ENCODE measurements at places on chromosomes 5 and 9.
A peak's percentile ranks its signal among the peaks of the same experiment; 100 is the strongest.

DNA sequence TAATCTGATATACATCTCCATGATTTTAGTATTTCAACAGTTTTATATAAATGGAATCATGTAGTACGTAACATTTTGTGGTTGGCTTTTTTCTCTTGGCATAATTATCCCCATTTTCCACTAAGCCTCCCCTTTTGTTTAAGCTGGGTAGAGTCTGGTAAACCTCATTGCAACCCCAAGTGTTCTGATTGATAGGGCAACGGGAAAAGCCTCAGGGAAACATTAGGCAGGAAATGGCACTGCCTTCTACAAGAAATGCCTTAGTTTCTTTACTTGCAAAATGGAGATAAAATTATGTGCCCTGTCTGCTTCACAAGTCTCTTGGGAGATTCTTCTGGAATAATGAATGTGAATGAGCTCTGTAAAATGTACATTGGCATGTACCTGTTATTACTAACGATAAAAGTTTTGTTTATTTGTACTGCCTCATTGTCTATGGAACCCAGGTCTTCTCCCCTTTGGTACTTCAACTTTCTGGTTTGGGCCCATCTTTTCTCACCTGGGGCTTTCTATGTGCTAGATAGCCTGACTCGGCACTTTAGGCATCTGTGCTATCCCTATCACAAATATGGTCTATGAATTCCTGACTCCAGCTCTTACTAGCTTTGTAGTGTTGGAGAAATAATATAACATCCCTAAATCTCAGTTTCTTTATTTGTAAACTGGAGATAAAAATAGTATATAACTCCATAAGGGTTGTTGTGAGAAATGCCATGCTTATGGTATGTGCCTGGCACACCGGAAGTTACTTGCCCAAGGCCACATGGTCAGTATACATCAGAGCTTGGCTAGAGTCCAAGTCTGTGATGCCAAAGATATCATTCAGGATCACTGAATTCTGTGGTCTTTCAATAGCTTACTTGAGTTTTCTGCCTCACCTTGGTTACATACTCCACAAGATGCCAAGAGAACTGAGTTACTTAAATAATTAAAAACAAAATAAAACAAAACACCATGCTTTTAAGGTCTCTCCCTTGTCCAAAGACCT lies 48.2 kb upstream of the ZNF169 start:
- DNase-seq, result no peak

DNA sequence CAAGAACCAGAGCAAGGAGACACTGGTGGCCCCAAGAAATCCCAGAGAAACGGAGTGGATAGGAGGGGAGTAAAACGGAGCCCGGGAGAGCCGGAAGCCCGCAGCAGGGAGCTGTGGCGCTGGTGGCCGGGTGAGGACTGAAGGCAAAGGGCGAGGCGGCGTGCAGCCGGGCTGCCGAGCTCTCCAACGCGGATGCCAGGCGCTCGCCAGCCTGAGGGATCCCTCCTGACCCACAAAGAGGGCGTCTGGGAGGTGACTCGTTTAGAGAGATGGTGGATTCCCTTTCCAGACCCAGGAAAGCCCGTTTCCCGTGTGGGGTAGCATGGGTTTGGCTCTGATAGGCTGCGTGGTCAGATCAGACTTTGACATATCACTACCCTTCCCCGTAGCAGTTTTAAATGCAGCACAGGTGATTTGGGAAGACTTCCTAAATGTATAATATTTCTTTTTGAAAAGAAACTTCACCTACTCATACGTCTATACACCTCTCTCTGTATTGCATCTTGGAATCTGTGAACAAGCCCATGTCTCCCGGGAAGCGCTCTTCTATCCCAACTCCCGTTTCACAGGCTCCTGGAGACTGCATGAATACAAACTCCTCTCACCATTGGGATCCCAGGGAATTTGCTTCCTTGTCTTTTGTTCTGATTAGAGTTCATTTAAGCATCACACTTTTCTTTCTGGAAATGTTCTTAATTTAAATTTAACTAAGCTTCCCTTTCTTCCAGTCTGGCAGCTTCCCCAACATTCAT lies 158.1 kb downstream of the C9orf152 start:
- DNase-seq, result peak; percentile 11

DNA sequence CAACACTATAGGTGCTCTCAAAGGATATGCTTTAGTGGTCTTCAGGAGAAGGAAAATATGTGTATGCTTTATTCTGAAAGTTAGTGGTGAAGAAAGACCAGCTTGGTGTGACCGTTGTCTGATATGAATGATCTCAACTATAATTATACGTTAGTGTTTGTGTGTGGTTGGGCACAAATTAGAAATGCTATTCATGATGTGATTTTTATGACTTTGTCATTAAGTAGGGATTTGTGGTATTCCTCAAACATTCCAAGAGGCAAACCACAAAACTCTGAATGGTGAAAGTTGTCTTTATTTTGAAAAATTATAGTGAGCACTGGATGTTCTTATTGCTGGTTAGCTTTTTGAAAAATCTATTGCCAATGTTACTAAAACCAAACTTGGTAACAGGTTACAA lies 6.2 kb upstream of the F2R start:
- DNase-seq, result no peak

DNA sequence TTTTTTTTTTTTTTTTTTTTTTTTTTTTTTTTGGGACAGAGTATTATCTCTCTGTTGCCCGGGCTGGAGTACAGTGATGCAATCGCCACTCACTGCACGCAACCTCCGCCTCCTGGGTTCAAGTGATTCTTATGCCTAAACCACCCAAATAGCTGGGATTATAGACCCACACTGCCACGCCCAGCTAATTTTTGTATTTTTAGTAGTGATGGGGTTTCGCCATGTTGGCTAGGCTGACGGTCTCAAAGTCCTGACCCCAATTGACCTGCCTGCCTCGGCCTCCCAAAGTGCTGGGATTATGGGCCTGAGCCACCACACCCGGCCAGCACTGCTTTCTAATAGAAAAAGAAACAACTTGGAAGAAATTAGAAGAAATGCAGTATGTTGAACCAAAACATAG lies 39.2 kb downstream of the TTC1 start:
- no peak for DNase-seq

DNA sequence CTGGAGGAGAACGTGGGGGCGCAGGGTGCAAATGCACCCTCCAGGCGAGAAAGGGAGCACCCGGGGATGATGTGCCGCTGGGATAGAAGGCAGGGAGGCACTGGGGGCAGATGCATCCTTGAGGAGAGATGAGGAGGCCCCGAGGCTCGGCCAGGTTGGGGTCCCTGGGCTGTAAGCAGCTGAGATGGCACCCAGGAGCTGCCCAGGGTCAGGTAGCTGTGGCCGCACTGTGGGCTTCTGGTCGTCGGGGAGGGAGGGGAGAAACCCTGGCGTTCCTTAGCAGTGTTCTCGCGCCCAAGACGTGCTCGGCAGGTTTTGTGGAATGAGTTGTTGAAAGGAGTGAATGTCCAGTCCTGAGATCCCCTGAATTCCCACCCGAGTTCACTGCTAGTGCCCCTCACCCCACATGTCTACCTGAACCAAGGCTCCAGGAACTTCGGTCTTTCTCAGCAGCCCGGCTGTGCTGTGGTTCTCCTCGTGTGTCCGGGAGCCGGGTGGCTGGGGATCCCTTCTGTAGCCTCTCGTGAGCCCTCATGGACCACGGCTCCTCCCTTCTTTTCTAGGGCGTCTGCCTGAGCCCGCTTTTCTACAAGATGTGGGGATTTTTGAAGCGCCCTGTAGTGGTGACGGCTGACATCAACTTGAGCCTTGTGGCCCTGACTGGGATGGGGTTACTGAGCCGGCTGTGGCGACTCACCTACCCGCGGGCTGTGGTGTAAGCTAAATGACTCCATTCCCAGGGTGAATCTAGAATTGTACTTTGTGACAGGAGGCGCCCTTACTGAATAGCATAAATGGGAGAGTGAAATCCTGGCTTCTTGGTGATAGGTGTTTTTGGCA lies 1.1 kb downstream of the POMT1 start:
- DNase-seq, result peak; percentile 64

GRCh38 chr5:44372028-44372427 lies 17.2 kb downstream of the FGF10 start:
- DNase-seq, result no peak

DNA sequence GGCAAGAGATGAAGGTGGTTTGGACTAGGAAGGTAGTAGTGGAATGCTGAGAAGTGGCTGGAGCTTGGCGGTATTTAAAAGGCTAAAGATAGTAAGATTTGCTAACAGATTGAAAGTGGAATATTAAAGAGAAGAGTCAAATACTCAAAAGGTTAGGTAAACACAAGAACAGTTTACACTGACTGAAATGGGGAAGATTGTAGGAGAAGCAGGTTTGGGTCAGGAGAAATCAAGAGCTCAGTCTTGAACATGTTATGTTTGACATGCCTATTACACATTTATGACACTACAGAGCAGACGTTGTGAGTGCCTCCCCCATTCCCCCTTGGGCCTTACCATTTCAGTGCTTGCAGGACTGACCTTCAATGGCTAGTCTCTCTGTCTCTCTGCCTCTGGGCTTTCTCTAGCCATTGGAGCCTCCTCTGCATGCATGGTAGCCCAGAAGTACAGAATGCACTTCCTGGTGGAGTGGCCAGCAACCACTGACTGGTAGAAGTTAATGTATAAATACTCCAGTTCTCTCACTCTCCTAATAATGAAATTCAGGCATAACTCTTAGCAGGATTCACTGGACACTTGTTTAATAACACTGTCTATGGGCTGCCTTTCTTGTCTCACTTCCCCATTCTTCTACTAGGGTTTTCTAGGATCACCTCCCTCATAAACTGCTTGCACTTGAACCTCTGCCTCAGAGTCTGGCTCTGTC lies 56.8 kb downstream of the HMGCS1 start:
- no peak for DNase-seq

GRCh38 chr9:21873540-21874221 lies 71.2 kb downstream of the MTAP start:
- no peak for DNase-seq

- DNase-seq, result no peak
Observed at GRCh38 chr5:128334010-128334716, 203.9 kb downstream of the FBN2 start.

DNA sequence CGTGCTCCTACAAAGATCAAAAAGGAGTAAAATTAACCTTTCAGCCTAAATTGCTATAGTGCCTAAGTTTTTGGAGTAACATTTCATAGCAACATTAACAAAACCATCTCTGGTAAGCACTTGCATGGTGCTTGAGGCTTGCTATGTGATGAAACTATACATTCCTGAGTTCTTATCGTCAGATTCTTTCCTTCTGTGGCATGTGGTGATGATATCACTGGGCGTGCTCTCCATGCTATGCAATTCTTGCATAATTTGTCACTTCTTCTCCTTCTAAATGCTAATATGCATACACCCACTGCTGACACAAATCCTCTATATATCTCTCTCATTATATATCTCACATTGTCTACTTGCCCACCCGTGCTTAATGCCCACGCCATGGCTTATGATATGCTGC lies 2019.9 kb downstream of the MAT2B start:
- no peak for DNase-seq

DNA sequence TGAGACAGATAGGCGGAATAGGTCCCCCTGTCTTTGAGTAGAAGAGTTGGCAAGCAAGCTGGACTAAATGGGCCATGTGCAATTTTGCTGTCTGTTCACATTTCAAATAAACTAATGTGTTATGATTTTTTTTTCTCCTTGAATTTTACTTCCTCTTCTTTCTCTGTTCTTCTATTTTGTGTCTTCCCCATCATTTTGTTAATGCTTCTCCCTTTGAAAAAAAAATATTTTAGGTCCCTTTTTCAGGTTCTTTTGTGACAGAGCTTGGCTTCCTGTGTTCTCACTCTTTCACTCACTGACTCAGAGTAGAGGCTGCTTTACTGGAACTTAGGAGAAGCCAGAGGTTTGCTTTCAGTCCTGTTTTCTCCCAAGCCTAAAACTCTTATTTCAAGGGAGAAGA lies 48.1 kb downstream of the PTCD2 start:
- no peak for DNase-seq

DNA sequence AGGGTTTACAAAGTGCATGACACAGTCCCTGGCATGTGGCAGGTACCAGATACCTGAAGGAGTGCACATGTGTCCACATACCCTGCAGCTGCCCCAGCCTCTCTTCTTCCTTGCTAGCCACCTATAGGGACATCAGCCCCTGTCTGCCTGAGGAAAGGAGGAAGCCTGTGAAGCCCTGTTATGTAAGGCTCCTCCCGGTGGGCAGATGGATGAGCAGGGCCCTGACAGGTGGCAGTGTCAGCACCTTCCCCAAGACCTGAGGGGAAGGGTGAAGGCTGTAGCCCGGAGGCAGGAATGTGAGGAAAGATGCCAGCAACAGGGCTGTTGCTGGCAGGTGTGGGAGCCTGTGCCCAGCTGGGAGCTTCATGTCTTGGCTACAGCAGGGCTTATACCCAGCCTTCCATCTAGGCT lies 21.7 kb downstream of the TCF7 start:
- no peak for DNase-seq

DNA sequence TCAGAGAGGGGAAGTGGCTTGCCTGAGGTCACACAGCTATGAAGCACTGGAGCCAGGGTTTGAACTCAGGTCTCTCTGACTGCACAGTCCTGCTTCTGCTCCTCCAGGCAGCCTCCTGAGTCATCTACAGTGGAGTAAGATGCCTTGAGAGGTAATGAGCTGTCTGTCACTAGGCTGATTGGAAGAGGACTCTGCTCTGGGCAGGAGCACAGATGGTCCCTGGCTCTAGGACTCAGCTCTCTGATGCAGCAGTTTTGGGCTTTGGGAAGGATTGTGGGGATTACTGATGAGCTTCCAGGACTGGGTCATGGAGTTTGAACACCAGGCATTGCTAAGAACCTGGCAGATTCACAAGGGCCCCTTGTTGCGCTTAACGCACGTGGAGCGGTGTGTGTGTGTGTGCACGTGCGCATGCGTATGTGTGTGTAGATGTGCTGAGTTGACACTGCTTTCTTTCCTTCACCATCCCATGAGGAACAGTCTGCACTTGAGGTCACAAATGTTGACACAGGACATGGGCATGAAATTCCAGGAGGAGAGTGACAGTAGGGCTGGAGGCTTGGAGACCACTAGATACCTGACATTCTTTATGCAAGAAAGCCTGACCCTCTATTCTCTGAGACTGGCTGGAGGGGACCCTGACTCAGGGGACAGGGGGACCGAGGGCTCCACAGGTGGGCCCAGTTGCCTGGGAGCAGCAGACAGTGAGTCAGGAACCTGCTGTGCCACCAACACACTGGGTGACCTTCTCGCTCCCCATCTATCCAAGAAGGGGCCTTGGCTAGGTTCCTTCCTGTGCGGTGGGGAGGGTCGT lies 170.5 kb downstream of the RGS3 start:
- no peak for DNase-seq

GRCh38 chr5:73338256-73339050 lies 110.1 kb downstream of the FOXD1 start:
- DNase-seq, result no peak

- no peak for DNase-seq
Observed at GRCh38 chr5:16869821-16870796, 66.0 kb downstream of the MYO10 start.

DNA sequence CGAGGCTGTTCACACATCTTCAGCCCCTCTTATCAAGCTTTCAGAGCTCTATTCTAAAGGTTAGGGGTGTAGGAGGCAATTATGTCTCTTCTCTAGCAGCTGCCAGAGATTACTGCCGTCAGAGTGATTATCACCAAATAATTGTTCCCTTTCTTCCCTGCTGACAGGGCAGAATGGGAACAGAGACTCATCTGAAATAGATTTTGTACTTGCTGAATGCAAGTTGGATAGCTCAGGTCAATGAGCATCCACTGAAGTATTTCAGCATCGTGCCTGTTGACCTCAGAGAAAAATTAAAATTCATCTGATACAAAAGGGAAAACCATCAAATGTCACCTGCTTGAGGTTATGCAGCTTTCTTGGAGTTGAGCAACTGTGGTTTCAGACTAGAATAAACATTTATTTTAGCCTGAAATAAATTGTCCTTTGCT lies 213.7 kb upstream of the MAP3K1 start:
- no peak for DNase-seq

Measured in CD4-positive, alpha-beta T cell treated with Interleukin-4 for 4 hours (primary cell).